Fibroblast of skin of abdomen (primary cell): ENCODE measurements at places on chromosomes 12 and 14.

DNA sequence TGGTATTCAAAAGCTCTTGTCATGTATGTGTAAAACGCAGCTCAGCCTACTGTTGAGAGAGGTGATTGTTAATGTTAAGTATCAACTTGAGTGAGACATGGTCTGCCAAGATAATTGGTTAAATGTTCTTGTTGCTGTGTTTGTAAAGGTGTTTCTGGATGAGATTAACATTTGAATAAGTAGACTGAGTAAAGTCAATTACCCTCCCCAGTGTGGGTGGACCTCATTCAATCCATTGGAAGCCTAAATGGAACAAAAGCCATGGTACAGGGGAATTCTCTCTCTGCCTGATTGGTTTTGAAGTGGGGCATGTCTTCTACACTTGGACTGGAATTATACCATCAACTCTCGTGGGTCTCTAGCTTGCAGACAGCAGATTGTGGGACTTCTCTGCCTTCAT lies 63.8 kb upstream of the RERGL start:
- no peak for DNase-seq

GRCh38 chr14:81331229-81332021 lies 68.7 kb downstream of the STON2 start:
- DNase-seq = no peak

GRCh38 chr12:129211862-129212630 lies 358.8 kb downstream of the GLT1D1 start:
- DNase-seq = no peak

DNA sequence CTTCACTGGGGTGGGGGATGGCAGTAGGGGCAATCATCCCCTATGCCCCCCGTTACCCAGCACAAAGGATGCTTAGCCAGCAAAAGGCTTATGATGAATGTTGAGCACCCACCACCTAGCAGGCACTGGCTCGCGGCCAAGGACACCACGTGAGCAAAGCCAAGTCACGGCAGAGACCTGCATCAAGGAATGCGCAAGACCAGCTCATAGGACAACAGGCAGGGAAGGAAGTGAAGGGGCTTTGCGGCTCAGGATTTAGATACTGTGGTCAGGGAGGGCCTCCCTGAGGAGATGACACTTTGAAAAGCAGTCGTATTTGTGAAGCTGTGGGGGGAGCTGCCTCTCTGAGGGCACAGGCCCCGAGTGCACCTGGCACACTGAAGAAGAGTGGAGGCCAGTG lies 32.8 kb downstream of the SH2B3 start:
- DNase-seq = peak; percentile 38

GRCh38 chr14:102279688-102280348 lies 25.1 kb downstream of the MOK start:
- DNase-seq = peak; percentile 89

GRCh38 chr14:88025313-88025712 lies 20.4 kb downstream of the GPR65 start:
- no peak for DNase-seq

GRCh38 chr14:96119947-96120346 lies 80.8 kb downstream of the C14orf132 start:
- no peak for DNase-seq

- no peak for DNase-seq
Observed at GRCh38 chr14:90072350-90072749, 10.6 kb downstream of the KCNK13 start.

DNA sequence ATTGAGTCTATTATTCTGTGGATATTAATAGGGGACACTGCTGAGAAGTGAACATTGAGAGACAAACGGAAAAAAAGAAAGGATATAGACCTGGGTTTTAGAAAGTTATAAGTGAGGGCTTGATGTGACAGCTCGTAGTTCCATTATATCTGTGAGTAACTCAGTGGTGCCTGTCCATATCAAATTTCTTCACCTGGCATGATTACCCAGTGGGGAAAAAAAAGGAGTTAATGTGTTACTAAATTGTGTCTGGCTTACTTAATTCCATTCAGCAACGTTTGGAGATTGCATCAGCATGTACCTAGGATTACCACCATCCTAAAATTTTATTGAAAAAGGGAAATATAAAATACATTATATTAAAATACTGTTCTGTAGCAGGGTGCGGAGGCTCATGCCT lies 1249.9 kb downstream of the SLC16A7 start:
- no peak for DNase-seq

GRCh38 chr12:51048661-51049251 lies 629 bp downstream of the LETMD1 start:
- DNase-seq = no peak

DNA sequence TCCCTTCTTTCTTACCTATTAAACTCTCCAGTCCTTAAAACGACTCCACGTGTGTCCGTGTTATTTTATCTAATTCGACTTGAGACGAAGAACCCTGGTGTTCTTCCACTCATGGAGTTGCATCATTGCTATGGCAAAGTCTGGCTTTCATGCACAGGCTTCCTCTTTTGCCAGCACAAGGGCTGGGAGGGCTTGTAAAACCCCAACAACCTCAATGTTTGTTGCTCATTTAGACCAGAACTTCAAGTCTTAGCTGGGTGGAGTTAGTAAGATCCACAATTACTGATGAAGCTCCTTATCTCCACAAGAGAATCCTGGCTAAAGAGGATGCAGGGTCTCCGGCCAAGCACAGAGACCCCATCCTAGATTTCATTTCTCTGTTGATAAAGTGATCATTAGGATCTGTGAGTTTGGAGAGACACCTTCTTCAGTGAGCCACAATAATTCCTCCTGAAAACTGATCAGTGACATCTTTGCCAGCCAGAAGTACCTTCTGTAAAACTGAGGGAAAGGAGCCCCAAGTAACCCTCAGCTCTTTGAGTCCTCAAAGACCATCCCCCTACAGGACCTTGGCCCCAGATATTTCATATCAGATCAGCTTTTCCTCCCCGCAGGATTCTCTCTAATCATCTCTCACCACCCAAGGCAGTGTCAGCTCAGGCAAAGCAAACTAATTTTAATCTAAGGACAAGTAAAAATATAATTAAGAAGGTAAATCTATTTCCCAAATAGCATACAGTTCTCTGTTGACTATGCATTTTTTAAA lies 514.6 kb downstream of the FUT8 start:
- no peak for DNase-seq

DNA sequence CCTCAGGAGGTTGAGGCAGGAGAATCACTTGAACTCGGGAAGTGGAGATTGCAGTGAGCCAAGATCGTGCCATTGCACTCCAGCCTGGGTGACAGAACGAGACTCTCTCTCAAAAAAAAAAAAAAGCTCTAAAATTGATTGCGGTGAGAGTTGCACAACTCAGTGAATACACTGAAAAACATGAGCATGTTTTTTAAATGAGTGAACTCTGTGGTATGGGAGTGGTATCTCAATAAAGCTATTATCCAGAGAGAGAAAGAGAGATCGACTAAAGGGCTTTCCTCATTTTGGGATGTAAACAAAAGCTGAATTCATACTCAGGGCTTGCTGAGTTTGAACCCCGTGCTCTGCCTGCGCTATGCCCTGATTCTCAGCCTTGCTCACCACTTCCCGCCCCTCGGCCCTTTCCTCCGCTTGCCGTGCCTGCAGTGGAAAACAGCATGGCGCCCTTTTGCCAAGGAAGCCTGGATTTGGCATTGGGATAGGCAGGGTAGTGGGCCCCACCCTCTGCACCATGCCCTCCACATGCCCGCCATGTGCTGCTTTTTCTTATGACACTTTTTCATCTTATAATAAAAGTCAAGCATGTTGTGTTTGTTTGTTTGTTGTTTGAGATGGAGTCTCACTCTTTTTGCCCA lies 102.5 kb downstream of the LGMN start:
- DNase-seq = peak; percentile 92
